Frontal cortex (tissue), 4 donors: ENCODE measurements at places on chromosomes 5 and 9.

GRCh38 chr5:65364907-65365306 is 116.8 kb downstream of the ADAMTS6 start:
- DNase-seq: no peak

DNA sequence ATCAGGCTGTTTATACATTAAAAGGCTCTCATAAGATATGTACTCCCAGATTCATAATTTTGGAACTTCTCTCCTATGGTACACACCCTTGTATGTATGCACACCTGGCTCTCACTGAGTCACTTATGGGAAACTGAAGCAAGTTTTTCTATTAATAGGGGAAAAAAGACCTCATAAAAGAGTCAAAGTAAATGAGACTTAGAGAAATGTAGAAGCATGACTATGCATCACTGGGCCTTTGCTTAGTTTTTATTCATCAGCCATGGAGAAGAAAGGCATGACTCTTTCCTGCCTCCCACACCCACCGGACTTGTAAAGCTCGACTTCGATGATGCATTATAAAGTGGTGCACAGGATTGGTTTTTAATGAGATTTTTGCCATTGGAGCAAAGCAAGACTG is 28.2 kb downstream of the MTAP start:
- DNase-seq: no peak

- DNase-seq: no peak
These were observed 192.7 kb downstream of the VPS13A start for GRCh38 chr9:77370064-77370463.

- DNase-seq: no peak
These were observed 90.1 kb downstream of the SNCAIP start for GRCh38 chr5:122401976-122402725.

DNA sequence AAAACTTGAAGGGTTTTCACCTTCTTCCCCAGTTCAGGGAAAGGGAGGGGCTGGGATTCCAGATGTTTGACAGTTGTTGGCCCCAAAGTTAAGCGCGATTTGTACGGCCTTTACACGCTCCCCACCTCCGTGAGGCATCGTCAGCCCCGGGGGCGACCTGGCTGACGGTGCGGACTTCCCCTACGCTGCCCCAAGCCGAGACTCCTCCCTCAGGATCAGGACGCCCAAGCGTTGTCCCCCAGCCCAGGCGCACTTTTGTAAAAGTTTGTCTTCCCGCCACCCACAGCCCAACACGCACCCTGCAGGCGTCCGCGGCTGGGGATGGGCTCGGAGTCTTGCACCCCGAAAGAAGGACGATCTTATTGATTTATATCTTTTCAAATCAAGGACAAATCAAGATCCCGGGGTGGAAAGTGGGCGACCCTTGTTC is 713 bp downstream of the MOB3B start:
- DNase-seq: peak; percentile 59
